ENCODE measurements at places on chromosomes 3 and 15. TPM values are rescaled to one million over a fixed set of nuclear protein-coding genes. Genes with fewer than 3 reads are reported as not detected.
A peak's percentile ranks its signal among the peaks of the same experiment; 100 is the strongest.

DNA sequence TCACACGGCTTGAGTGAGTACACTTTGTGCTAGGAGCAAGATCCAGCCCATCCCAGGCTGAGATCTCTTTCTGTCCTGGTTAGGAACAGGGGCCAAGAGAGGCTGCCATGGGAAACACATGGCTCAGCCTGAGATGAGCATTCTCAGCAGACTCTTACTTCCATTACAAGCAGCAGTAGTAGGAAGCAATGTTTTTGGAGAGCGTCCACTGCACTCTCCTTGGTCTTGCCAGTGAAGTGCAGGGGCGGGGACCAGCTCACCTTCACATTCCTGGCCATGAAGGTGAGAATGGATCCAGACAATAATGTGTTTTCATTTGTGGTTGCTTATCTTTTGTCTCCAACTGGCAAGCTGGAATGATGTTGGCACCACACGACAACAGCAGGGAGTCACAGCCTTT is 24.7 kb downstream of the ZNF80 start:
- H3K27me3 ChIP-seq: no peaks in the 10 kb centered on the region
- no peaks in the 10 kb centered on the region for H3K36me3 ChIP-seq
- no peak overlapping the region for H3K27ac ChIP-seq

DNA sequence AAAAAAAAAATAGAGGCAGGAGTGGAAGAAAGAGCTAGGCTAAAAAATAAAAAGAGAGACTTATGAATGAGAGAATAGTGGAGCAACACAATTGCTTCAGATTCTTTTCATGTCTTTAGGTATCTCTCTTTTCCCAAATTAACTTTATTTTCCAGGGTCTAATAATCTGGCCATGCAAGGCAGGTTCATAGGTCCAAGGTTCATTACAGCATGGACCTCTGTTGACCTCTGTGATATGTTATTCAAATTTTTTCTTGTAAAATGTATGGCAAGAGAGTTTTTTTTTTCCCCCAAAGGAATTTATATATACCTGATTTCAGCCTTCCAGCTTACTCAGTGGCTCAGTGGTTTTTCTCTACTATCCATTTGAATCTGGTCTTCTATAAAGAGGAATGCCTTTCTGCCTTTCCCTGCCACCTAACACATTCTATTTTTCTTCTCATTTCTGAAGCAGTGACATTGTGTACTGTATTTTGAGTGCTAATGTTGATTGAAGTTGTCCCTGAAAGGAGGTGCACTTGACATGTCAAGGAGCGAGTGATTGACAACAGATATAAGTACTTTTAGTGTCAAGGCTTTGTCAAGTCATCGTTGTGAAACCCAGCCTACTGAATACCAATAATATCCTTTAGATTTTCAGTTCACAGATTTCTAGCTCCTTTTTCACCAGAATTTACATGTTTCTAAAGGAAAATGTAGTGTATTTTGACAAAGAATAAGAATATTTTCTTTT is 118.5 kb downstream of the MAP2K5 start:
- no peak overlapping the region for H3K27ac ChIP-seq
- H3K27me3 ChIP-seq: no peaks in the 10 kb centered on the region
- no peaks in the 10 kb centered on the region for H3K4me1 ChIP-seq

The PODXL2 gene
- 3.0 TPM for total RNA-seq

DNA sequence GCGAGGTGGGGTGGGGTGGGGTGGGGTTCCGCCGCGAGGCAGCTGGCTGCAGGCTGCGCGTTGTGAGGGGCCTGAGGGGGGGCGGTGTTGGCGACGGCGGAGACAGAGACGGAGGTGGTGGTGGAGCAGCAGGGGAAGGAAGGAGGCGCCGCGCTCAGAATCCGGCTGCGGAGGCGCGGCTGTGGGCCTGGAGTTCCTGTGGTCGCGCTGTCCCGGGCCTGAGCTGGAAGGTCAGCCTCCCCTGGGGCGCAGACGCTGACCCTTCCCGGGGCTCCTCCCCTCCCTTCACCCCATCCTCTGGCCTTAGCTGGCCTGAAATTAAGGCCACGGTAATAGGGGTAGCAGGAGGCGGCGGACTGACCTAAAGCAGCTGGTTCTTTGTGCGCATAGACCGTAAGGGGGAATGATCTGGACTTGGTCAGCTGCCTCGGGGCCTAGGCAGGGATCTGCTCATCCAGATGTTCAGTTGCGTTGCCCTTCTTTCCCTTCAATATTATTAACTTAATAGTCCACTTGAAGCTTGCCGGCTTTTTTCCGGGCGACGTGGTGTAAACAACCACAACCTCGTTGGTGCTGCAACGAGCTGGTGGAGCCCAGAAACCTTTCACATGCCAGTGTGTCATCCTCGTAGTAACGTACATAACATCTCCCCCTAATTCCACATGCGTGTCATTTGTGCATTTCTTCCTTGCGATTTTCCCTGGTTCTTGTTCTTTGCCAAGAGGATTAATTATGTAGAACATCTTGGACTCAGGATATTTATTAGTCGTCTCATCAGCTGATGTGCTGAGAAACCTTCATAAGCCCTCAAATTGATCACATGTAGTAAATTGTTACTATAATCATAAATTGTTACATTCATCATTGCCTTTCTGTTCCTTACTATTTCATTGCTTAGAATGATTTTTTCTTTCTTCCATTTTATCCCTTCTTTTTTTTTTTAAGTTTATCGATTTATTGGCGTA is 626 bp downstream of the SEC62 start:
- peak; percentile 68 for DNase-seq
- H3K36me3 ChIP-seq: peaks cover 6% of the 10 kb centered on the region
- peak overlapping the region; percentile 97 for H3K27ac ChIP-seq
- peak overlapping the region; percentile 86 for H3K4me3 ChIP-seq

GRCh38 chr15:68370768-68371151 is 61.2 kb downstream of the ITGA11 start:
- H3K36me3 ChIP-seq: no peaks in the 10 kb centered on the region
- peak; percentile 13 for DNase-seq
- H3K27me3 ChIP-seq: no peaks in the 10 kb centered on the region
- H3K4me3 ChIP-seq: no peak overlapping the region
- H3K27ac ChIP-seq: no peak overlapping the region

GRCh38 chr3:49020330-49021212 is 1.4 kb upstream of the NDUFAF3 start:
- DNase-seq: peak; percentile 66
- H3K27me3 ChIP-seq: no peaks in the 10 kb centered on the region
- H3K4me3 ChIP-seq: peak overlapping the region; percentile 98
- peaks cover 41% of the 10 kb centered on the region for H3K36me3 ChIP-seq

DNA sequence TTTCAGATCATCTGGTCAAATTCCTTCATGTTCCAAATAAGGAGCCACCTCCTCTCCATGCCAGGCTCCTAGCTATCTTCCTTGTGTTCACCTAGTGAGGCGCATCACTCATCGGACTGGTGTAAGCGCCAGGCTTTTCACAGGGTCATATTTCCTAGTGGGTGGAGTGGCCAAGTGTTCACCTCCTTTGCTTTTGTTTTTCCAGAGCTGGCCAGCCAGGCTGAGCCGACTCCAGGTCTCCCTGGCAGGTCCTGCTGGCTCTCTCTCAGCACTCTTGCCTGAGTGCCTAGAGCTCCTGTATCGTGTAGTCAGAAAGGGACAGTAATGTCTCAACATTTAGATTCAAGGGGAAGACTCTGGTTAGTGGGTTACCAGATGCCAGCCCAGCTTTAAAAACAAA is 31.0 kb downstream of the HEG1 start:
- H3K36me3 ChIP-seq: peaks cover 40% of the 10 kb centered on the region
- DNase-seq: peak; percentile 66
- no peaks in the 10 kb centered on the region for H3K27me3 ChIP-seq
- peaks cover 27% of the 10 kb centered on the region for H3K4me1 ChIP-seq
- H3K4me3 ChIP-seq: no peak overlapping the region
- peak overlapping the region; percentile 45 for H3K27ac ChIP-seq

- no peaks in the 10 kb centered on the region for H3K36me3 ChIP-seq
- no peaks in the 10 kb centered on the region for H3K27me3 ChIP-seq
- DNase-seq: no peak
- peaks cover 32% of the 10 kb centered on the region for H3K4me1 ChIP-seq
- H3K4me3 ChIP-seq: no peak overlapping the region
- no peak overlapping the region for H3K27ac ChIP-seq
These were observed 9.9 kb downstream of the DNASE1L3 start for GRCh38 chr3:58200846-58201355.

The LTF gene
- total RNA-seq: 2.5 TPM

The SLC28A2 gene
- not detected for total RNA-seq

DNA sequence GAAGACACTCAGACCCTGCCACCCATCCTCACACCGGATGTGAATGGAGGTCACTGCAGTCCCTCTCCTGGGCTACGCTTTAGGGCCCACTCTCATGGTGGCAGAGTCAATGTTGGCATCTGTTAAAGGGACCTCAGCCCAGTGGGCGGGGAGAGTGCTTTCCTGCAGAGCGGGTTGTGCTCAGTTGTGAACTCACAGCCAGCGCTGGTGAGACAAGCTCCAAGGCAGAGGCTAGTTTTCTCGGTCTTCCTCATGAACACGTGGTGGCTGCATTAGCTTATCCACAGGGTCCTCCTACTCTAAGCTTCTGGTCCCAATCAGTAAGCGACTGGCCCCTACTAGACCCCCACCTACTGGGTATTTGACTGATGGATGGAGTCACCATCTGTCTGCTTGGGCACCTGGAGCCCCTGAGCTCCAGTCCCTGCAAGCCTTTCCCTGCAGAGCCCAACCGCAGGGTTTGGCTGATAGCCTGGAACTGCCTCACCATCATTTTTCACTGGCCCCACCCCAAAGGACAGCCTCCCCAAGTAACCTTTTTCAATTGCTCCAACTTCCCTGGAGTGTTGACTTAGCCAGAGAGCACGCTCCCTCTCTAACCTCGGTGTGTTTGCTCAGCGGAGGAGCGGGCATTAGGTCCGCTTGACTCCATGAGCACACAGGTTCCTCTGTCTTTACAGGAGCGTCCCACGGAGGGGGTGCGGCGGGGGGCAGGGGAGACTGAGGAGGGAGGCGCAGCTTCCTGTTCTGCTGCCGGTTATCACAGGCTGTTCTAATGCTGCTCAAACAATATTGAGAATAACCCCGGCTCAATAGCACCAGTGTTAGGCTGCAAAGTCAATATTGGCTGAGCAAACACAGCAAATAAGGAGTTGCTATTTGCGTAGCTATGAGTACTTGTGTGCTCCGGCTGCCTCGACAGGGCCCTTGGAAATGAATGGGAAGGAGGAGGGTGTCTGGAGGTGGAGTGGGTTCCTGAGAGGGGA is 141.7 kb downstream of the RPLP1 start:
- no peak overlapping the region for H3K4me3 ChIP-seq
- peak overlapping the region; percentile 71 for H3K27ac ChIP-seq
- no peaks in the 10 kb centered on the region for H3K27me3 ChIP-seq
- no peaks in the 10 kb centered on the region for H3K36me3 ChIP-seq
- H3K4me1 ChIP-seq: peaks cover 9% of the 10 kb centered on the region

- H3K4me3 ChIP-seq: no peak overlapping the region
- no peak overlapping the region for H3K27ac ChIP-seq
- H3K4me1 ChIP-seq: peaks cover 67% of the 10 kb centered on the region
- H3K27me3 ChIP-seq: no peaks in the 10 kb centered on the region
- no peaks in the 10 kb centered on the region for H3K36me3 ChIP-seq
These were observed 2.8 kb downstream of the TBC1D23 start for GRCh38 chr3:100263583-100263982.

The IREB2 gene
- 38.3 TPM for total RNA-seq

DNA sequence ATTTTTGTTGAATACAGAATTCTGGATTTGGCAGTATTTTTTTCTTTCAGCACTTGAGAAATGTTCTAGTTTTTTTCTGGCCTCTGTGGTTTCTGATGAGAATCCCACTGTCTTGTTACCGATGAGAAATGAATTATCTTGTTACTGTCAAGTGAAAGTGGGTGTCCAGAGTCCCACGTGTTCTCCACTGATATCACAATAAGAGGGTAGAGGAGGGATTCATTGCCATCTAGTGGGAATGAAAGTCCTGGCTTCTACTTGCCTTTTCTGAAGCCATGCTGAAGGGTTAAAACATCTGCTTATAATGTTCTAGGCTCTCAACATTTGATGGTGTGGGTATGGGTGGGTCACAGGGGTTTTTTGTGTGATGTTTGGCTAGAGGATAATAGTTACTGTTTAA is 66.1 kb downstream of the SEC22A start:
- H3K27me3 ChIP-seq: no peaks in the 10 kb centered on the region
- H3K36me3 ChIP-seq: peaks cover 20% of the 10 kb centered on the region
- DNase-seq: no peak
- H3K4me1 ChIP-seq: peaks cover 26% of the 10 kb centered on the region
- no peak overlapping the region for H3K27ac ChIP-seq

DNA sequence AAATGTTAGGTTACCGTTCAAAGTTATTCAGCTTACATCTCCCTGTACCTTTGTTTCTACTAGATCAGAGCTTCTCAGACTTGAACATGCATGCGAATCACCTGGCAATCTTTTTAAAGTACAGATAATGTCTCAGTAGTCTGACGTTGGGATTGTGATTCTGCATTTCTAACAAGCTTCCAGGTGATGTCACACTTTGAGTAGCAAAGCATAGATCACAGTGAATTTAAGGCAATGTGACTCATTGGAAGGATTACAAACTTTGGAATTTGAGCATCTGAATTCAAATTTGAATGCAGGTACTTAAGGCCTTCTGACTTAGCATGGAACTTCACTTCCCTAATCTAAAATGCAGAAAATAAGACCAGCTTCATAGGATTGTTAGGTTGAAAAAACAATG is 10.8 kb upstream of the ZMAT3 start:
- no peak overlapping the region for H3K27ac ChIP-seq
- H3K36me3 ChIP-seq: no peaks in the 10 kb centered on the region
- DNase-seq: no peak
- no peaks in the 10 kb centered on the region for H3K27me3 ChIP-seq
- H3K4me1 ChIP-seq: no peaks in the 10 kb centered on the region

The EFCC1 gene
- total RNA-seq: 1.7 TPM

GRCh38 chr15:67758619-67759300 is 66.5 kb upstream of the SKOR1 start:
- no peaks in the 10 kb centered on the region for H3K27me3 ChIP-seq
- H3K27ac ChIP-seq: no peak overlapping the region
- no peak for DNase-seq
- H3K4me3 ChIP-seq: no peak overlapping the region

DNA sequence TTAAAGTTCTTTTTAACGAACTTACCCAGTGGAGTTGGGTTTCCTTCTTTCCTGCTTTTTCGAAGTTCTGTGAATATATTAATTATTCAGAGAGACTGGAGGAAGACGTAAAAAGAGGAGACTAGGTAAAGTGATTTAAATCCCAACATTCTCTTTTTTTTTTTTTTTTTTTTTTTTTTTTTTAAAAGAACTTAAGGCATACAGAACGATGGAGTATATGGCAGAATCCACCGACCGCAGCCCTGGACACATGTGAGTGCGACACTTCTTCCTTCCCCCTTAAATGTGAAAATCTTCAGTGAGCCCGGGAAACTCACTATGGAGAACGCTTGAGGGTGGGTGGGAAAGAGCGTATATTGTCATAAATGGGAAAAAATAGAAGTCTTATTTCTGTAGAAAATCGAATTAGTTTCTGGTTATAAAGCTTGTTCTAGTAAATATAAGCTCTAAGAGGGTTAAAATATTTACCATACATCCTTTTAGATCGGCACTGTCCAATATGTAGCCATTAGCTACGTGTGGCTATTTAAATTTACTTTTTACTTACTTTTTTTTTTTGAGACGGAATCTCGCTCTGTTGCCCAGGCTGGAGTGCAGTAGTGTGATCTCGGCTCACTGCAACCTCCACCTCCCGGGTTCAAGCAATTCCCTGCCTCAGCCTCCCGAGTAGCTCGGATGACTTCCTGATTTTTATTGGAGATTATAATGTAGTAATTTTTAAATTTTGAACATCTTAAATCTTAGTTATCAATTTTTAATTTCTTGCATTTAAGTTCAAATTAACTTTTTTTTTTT is 892 bp downstream of the NMD3 start:
- DNase-seq: no peak
- no peaks in the 10 kb centered on the region for H3K27me3 ChIP-seq
- peaks cover 6% of the 10 kb centered on the region for H3K4me1 ChIP-seq
- H3K36me3 ChIP-seq: peaks cover 25% of the 10 kb centered on the region

GRCh38 chr15:87907676-87908446 is 348.7 kb downstream of the NTRK3 start:
- no peak overlapping the region for H3K27ac ChIP-seq
- no peak overlapping the region for H3K4me3 ChIP-seq
- H3K4me1 ChIP-seq: no peaks in the 10 kb centered on the region
- no peak for DNase-seq

Measured in heart left ventricle (tissue), 16 donors.